ENCODE measurements at places on chromosomes 13 and 19. TPM values are rescaled to one million over a fixed set of nuclear protein-coding genes. Genes with fewer than 3 reads are reported as not detected.

GRCh38 chr13:94143624-94144350 is 335.7 kb downstream of the DCT start:
- DNase-seq: peak; percentile 66

DNA sequence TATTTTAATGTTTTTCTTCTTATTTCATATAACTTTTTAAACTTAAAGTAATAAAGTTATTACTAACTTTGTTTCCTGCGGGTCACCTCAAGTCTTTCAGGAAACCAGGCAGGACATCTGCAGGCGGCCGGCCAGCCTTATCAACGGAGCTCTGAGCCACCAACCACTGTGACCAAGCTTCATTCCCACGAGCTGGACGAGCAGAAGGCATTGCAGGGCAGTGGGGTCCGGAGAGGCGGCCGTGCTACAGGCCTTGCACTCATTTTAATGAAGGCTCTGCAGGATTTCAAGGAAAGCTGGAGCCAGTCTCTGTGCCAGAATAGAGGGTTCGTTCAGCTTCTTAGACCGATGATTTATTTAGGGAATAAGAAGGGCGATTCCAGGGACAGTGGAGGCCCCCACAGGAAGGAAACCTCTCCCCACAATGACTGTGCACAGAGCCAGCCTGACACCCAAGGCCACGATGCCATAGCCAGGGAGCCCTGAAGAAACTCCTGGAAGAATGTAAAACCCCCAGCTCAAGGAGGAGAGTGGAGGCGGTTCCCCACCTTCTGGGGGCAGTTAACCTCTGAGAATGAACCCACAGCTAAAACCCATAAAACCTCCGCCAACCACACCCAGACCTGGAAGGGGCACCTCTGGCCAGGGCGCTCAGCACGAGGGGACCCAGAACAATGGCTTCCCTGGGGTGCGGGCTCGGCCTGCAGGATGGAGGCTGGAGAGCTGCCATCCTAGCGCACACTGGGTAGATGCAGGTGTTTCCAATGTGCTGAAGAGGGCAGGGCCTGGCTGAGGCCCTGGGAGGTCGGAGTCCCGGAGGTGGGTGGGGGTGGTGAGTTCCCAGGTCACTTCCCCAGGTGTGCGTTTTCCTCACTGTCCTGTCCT is 75.0 kb downstream of the RASA3 start:
- no peak for DNase-seq

GRCh38 chr13:44748439-44748838 is 172.3 kb upstream of the TSC22D1 start:
- no peak for DNase-seq

- no peak for DNase-seq
These were observed 536.5 kb downstream of the PCDH9 start for GRCh38 chr13:66693656-66694055.

DNA sequence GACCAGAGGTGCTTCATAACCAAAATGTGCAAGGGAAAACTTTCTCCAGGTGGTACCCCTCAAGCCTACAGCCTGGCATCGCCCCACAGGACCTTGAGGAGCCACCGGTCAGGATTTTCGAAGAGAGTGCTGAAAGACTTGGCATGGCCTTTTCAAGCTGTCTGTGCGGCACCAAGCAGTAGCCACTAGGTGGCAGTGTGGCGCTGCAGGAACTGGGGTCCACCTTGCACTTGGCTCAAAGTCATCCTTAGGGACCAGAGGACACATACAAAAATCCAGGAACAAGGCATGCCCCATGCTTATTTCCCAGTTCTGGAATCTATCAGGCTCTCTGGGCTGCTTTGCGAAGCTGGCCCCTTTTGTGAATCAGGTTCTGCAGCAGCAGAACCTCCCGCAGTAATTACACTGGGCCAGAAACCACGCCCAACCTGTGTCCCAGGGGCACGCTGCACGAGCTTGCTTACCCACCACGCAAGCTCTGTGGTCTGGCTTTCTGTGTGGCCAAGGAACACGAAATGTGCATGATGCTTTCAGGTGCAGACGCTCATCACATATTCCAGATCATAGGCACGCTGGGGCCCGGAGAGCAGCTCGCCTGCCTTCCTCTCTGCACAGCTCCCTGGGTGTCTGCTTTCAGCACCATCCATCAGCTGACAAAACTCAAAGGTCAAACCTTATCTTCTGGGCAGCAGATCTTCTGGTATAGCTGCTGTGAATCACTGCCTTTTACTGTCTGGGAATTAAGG is 87.2 kb downstream of the SLC7A1 start:
- DNase-seq: peak; percentile 96

KIR2DL1 gene
- not detected for total RNA-seq

GRCh38 chr13:101529422-101529821 is 76.9 kb downstream of the ITGBL1 start:
- no peak for DNase-seq

GRCh38 chr19:15137777-15138176 is 30.6 kb downstream of the SYDE1 start:
- peak; percentile 5 for DNase-seq

- DNase-seq: no peak
These were observed 598.1 kb downstream of the TBC1D4 start for GRCh38 chr13:74883834-74884233.

RASGRP4 gene
- not detected for total RNA-seq

DNA sequence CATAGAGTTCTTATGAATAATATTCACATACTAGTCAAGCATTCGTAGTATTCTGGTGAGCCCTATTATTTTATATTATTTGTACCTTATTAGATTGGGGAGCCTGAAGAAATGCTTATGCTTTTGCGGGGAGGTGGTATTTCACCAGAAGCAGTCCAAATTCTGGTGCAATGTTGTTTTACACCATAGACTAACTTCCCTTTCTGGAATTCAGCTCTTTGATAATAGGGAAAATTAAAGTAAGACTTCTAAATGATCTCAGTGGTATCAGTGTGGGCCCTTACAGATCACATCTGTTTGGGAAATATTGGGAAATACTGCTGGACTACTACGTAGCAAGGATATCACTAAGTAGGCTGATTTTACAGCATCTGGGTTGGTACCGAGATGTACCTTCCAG is 34.2 kb downstream of the KCTD12 start:
- no peak for DNase-seq

DNA sequence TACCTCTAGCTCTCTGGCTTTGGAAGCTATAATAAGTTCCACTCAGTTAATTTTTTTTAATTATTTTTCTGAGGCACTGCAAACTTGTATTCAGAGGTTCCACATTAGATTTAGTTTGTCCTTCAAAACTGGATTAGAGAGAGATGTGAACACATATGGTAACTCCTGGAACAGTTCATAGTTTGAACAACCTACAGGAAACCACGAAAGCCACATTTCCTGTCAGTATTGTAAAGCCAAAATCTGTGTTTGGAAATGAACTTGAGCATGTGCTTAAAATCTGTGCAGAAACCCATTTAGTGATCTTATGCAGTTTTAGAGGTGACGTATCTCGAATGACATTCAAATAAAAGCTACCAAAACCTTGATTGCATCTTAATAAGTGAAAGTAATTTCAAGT is 1952.0 kb downstream of the OLFM4 start:
- no peak for DNase-seq

- peak; percentile 74 for DNase-seq
These were observed 17.7 kb downstream of the NFIX start for GRCh38 chr19:13012690-13013608.

CBLC gene
- 5.5 TPM for total RNA-seq

GRCh38 chr19:17482877-17483604 is 12.7 kb downstream of the SLC27A1 start:
- no peak for DNase-seq

DNA sequence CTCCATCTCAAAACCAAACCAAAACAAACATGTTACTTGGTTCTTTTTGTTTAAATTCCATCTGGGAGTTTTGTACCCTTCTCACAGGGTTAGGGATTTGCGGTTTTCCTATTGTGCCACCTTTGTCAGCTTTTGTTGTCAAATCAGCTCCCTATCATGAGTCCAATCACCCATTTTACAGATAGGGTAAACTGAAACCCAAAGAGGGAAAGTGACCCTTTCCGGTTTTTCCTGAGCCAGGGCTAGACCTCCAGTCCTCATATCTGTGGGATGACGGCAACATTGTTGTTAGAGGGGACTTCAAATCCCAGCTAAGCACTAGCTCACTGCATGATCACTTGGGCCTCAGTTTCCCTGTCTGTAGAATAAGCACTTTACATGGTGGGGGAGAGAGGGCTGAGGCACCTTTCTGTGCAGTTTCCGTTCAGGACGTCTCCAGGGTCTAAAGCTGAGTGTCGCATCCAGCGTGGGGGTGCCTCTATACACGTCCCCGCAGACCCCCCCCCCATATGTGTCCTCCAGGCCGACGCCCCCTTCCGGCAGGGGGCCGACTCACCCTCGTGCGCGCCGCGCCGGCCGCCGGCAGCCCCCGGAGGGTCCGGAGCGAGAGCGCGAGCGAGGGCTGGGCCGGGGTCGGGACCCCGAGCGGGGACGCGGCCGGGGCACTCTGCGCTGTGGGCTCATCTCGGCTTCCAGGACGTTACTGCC is 3.9 kb downstream of the CCDC194 start:
- peak; percentile 64 for DNase-seq

ADAMTSL5 gene
- total RNA-seq: 4.6 TPM

GRCh38 chr19:2282862-2283237 is 875 bp upstream of the PEAK3 start:
- no peak for DNase-seq

IGFL2 gene
- total RNA-seq: not detected

GRCh38 chr19:6654347-6655310 is 15.3 kb downstream of the TNFSF14 start:
- DNase-seq: no peak

GRCh38 chr13:60343978-60344377 is 53.0 kb upstream of the TDRD3 start:
- DNase-seq: no peak

FBXO27 gene
- 16.6 TPM for total RNA-seq

GRCh38 chr19:2816641-2817040 is 3.0 kb upstream of the ZNF554 start:
- no peak for DNase-seq

DNA sequence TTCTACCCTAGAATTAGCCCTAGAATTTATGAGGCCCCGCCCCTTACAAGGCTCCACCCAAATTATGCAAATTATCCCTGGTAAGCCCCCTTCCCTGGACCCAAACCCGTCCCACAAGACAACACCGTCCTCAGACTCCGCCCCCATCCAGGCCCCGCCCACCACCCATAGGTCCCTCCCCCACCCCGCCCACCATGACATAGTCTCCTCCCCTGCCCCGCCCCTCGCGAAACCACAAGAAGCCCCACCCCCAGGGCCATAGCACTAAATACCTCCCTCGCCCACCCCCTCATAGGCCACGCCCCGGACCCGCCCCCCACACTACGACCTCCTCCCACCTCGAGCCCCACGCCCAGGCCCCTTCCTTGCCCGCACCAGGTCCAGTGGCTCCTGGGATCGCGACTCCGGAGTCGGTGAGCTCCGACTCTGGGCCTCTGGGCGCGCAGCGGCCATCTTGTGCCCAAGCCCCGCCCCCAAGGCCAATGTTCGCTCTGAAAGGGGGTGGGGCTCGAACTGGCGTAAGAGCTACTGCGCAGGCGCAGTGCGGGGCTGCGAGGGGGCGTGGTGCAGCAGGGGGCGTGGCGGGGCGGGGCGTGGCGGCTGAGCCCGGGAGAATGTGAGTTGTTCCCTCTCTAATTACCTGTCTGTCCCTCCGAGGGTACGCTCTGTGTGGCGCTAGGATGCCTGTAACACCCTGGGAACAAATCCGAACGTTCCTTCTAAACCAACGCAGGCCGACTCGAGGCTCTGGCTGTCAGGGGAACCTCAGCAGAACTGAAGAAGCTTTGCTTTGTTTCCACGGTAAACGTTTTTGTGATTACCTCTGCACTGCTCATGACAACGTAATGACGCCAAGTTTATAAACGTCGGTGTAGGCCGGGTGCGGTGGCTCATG is at the start of gene ZNF784:
Gene ZNF784, minus strand, starts transcription at position 458 of the 895 bp plus-strand sequence. Its CDS starts 5 bp downstream, at position 453.
- peak; percentile 98 for DNase-seq

KIR3DL1 gene
- total RNA-seq: not detected

DNA sequence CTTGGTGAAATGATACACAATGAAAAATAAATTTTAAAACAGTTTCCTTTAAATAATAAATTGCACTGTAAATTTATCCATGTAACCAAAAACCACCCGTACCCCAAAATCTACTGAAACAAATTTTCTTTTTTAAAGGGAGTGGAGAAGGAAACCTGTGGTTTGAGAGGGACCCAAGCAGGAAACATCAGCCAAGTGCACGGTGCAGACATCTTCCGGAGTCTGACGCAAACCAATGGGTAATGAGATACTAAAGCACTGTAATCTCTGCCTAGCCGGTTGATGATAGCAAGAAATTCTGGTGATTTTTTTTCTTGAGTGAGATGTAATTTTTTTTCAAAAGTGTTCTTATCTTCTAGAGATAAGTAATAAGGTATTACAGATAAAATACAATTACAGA is 115.4 kb downstream of the ABCC4 start:
- no peak for DNase-seq

GRCh38 chr13:37752146-37752545 is 117.4 kb downstream of the TRPC4 start:
- DNase-seq: no peak

PEG3 gene
- total RNA-seq: not detected

STOML3 gene
- not detected for total RNA-seq

GRCh38 chr19:21593502-21593901 is 88.1 kb downstream of the ZNF429 start:
- DNase-seq: no peak

GRCh38 chr19:52946322-52947310 is 16.1 kb downstream of the ZNF816 start:
- peak; percentile 94 for DNase-seq

DNA sequence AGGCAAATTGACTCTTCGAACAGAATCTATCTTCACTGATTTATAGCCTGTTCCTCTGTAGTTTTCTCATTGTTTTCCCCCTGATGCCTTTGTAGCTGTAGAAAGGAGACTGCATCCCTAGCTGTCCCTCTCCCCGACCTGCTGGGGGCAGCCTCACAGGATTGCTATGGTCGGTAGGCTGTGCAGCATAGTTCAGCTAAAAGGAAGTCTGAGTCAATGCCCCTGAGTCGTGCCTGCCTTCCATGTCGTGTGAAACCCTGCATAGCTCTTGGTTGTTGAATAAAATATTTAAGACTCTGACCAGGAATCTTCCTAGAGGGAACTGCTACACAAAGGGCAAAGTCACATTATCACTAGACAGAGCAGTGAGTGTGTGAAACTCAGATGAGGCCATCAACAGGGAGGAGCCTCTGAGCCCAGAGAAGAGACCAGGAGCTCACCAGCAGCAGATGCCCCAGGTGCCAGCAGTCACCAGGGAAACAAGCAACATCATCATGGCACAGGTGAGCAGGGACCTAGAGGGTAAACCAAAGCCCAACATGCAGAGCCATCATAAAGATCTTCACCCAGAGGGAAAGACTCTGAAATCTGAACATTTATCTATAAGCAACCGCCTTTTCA is 108.4 kb upstream of the NBEA start:
- DNase-seq: peak; percentile 70

DNA sequence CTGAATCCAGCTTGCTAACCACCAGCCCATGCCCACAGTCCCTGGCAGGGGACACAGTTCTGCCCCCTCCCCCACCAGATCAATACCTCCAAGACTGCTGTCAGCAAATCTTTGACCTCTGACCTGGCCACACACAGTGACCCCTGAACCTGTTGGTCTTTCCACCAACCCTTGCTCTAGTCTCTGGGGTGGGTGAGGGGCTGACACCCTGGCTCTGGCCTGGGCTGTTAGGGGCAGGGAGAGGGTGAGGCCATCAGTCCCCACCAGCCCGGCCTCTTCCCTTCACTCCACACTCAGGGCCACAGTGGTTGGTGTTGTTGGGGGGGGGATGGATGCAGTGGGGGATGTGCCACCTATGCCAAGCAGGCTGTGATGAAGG is 21.8 kb upstream of the SLC7A10 start:
- no peak for DNase-seq

- DNase-seq: no peak
These were observed 6.7 kb downstream of the ZNF708 start for GRCh38 chr19:21322528-21322927.

- no peak for DNase-seq
These were observed 5.0 kb downstream of the LILRB2 start for GRCh38 chr19:54275951-54276350.

FXYD7 gene
- total RNA-seq: 0.79 TPM
